Peyer's patch (tissue), 4 donors: ENCODE measurements at places on chromosomes 2 and 18. TPM values are rescaled to one million over a fixed set of nuclear protein-coding genes. Genes with fewer than 3 reads are reported as not detected.

Gene POLR1A
- total RNA-seq, result 17.0 TPM

- DNase-seq, result no peak
Measured at GRCh38 chr2:101775636-101776035, 78.1 kb downstream of the MAP4K4 start.

- no peak for DNase-seq
Measured at GRCh38 chr2:143230506-143231253, 101.5 kb downstream of the ARHGAP15 start.

Gene C2orf69
- total RNA-seq, result 12.3 TPM

Gene KIF1A
- total RNA-seq, result 6.0 TPM

- no peak for DNase-seq
Measured at GRCh38 chr18:12430137-12430990, 22.6 kb downstream of the PRELID3A start.

- no peak for DNase-seq
Measured at GRCh38 chr2:53476834-53477233, 290.8 kb upstream of the CHAC2 start.

DNA sequence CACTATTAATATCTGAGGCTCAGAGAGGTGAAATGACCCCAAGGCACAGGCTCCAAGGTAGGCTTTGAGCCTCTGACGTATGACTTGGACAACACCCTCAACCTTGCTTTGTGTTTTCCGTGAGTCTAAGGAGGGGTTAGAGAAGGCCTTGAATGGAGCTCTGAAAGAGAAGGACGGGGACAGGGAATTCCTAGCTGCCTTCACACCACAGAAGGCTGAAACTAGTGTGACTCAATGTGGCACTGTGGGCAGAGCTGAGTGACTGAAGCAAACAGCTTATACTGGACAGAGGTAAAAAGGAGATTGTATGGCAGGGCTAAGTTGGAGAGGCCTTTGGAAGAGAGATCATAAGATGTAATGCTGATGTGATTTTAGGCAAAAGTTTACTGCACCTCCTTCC lies 3.5 kb upstream of the NCK2 start:
- DNase-seq, result no peak

- no peak for DNase-seq
Measured at GRCh38 chr18:50401888-50402287, 27.0 kb downstream of the SKA1 start.

- DNase-seq, result no peak
Measured at GRCh38 chr2:175964195-175964594, 37.9 kb downstream of the LNPK start.

Gene CAPN13
- 38.0 TPM for total RNA-seq

- peak; percentile 76 for DNase-seq
Measured at GRCh38 chr2:152200565-152201465, 25.3 kb upstream of the STAM2 start.

- DNase-seq, result no peak
Measured at GRCh38 chr2:239500574-239501550, 100.0 kb upstream of the HDAC4 start.

- DNase-seq, result no peak
Measured at GRCh38 chr2:220999356-220999755, 572.7 kb downstream of the EPHA4 start.

Gene SP110
- 13.7 TPM for total RNA-seq

DNA sequence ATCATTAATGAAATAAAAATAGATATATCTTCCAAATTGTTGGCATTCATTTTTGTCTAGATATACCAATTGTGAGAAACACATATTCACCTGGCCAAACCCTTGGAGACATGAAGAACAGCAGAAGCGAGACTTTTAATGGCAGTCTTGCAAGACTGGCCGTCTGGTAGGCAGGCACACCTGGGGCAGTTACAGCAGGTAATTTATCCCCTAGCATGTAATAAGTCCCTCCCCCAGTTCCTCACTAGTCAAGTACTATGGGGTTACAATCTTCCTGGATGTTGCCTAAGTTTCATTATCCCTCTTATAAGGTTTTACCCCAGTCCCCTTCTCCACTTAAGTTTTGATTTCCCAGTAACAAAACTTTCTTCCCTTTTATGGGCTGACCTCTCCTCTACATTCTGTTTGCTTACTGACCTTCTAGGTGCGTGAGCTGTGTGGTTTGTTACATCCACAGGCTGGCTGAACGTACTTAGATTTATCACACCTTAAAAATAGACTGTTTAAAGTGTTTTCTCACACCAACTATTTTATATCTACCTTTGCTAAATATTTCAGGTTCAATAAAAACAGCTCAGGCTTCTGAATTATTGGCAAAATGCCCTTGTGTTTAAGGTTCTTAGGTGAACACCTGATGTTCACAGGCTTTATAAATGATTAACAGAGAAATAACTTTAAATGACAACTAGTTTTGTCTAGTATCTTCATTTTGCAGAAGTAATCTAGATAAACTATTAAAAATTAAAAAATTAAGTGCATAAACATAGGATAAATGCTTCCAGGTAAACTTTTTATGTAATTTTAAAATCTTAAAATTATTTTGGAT lies 365.0 kb upstream of the TFPI start:
- no peak for DNase-seq

Gene NT5DC4
- not detected for total RNA-seq

Gene ARMC9
- total RNA-seq, result 10.0 TPM

GRCh38 chr2:151423760-151424159 lies 14.1 kb downstream of the RIF1 start:
- no peak for DNase-seq

Gene DNAH6
- under 0.01 TPM for total RNA-seq

GRCh38 chr2:136718273-136718672 lies 47.1 kb upstream of the THSD7B start:
- no peak for DNase-seq

GRCh38 chr2:181129364-181130056 lies 149.1 kb downstream of the UBE2E3 start:
- no peak for DNase-seq

DNA sequence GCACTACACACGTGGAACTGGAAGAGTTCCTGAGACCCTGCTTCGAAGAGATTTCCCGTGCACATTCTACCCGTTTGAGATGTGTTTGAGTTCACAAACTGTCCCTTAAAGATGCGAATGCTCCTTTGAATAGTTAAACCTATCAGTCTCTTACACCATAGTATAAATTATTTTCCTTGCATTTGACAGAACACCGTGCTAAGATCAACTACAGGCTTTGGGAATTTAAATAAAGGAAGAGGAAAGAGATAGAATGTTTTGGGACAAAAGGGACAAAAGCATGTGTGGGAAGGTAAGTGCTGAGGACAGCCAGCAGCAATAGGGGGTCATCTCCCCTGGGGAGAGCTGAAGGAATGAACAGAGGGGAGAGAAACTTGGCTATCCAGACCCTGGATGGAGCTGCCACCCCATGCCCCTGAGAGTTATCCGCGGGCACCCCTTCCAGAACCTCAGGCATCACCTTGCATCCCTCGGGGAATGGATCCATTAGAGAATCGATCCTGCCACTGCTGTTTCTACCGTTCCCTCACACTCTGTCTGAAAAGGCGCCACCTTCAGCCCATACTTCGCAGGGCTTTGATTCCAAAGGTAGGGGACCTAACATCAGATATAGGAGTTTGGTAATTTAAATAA lies 888 bp upstream of the ADCY3 start:
- DNase-seq, result no peak

DNA sequence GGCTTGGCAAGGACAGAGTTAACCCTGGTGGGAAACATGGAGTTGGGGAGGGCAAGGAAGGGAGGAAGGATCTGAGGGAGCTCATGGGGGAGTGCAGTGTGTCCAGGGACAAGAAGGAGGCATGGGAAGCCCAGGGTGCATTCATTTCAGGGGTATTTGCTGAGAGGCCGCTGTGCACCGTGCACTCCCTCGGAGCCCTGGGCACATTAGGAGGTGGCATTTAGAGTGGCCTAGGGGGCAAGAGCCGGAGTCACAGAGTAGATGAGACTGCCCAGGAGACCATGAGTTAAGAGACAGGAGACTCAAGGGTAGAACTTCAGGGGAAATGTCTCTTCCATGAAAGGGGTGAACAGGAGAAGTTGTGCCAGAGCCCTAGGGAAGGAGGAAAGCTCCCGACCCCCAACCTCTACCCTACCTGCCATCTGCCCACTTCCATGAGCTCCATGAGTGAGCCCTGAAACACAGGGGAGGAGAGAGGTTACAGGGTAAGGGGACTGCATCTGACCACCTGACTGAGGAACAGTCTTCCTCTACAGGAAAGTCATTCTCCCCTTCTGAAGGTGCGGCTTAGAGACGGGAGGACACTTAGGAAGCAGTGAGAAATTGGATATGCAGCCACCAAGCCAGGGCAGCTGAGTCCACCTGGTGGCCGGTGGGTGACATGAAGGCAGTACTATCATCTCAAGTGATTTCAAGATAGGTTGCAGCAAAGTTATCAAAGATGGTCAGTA lies 58.5 kb upstream of the COPS8 start:
- peak; percentile 80 for DNase-seq

DNA sequence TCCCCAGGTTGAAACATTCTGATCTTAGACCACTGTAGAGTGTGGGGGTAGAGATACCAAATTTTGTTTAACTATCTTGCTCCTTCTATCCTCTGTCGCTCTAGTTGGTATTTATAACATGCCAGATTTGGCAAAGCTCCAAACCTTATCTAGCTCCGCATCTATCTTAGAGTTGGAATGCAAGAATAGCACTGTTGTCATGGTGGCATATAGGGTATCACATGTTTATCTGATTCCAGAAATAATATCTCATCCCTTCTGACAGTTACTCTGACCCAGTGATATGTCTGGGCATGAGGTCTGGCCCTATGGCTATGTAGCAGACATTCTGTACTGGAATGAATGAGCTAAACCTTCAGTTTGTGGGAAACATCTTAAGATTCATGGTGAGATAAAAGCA lies 51.7 kb downstream of the CABYR start:
- DNase-seq, result no peak

Gene ATOH8
- total RNA-seq, result 18.1 TPM

Gene RAB6C
- total RNA-seq, result not detected

GRCh38 chr2:38098421-38099098 lies 22.6 kb upstream of the CYP1B1 start:
- no peak for DNase-seq

Gene ANKRD62
- total RNA-seq, result not detected

- no peak for DNase-seq
Measured at GRCh38 chr2:151891566-151892194, 63.5 kb upstream of the ARL5A start.

DNA sequence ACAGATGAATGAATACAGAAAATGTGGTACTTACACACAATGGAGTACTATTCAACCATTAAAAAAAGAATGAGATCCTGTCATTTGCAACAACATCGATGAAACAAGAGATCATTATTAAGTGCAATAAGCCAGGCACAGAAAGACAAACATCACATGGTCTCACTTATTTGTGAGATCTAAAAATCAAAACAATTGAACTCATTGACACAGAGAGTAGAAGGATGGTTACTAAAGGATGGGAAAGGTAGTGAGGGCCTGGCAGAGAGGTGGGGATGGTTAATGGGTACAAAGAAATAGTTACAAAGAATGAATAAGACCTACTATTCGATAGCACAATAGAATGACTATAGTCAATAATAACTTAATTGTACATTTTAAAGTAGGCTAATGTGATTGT lies 393.5 kb downstream of the SATB2 start:
- DNase-seq, result no peak

Gene PLCL1
- not detected for total RNA-seq

Gene SLC4A5
- 1.8 TPM for total RNA-seq

- no peak for DNase-seq
Measured at GRCh38 chr18:361100-361732, 93.4 kb upstream of the THOC1 start.

GRCh38 chr2:16044946-16045456 lies 104.7 kb downstream of the MYCN start:
- DNase-seq, result no peak

DNA sequence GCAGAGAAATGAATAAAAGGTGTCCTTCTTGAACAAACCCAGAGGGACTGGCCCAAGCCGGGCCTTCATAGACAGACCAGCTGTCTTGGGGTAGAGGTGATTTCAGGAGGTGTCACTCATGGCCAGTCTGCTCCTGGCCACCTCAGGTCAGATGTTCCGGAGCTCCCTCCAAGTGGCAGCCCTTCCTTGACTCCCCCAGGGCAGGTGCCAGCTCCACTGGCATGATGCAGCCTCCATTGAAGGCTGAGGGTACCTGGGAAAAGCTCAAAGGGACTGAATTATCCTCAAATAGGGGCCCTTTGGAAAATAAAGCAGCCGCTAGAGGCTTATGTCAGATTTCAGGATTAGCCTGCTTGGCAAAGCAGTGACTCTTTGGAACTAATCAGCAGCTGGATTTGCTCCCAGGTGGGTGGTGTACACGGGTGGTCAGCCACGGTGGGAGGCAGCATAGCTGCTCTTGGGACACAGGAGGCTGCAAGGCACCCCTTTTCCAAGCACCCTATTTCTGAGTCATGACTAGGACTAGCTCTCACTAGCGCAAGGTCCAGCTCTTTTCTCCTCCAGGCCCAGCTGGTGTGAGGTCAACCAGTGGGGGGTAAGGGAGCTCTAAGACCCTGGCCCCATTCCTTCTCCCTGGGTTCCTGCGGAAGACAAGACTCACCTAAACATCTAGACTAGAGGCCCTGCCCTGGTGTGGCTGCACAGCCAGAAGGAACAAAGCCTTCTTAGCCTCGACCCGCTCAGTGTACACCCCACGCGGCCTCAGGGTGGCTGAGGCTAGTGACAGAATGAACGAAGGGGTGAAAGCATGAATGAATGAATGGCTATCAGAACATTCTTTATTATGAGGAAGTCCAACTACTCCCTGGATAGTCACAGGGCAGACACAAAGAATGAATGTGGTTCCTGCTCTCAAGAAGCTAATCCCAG lies 29.3 kb downstream of the HS1BP3 start:
- DNase-seq, result peak; percentile 35

- DNase-seq, result peak; percentile 71
Measured at GRCh38 chr2:232444409-232445148, 11.4 kb upstream of the ALPI start.

DNA sequence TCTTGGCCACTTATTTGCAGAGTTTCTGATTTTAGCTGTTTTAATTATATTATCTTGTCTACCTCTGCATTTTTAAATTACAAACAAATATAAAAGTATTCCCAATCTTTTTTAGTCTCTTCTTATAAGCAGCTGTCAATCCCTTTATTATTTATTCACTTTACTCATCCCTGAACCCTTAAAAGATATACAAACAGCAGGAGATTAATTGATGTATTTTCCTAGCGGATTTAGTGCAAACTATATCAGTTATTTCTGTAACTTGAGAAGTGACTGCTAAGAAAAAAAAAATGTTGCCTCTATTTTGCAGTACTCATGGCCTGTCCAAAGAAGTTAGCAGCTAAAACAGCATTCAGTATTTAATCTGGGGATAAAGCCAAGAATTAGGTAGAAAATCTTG lies 42.1 kb upstream of the GCFC2 start:
- no peak for DNase-seq

- DNase-seq, result no peak
Measured at GRCh38 chr2:152864601-152865149, 146.3 kb downstream of the ARL6IP6 start.

Gene TUBA3E
- total RNA-seq, result not detected

GRCh38 chr2:230661072-230661957 lies 51.3 kb upstream of the CAB39 start:
- DNase-seq, result peak; percentile 58

- no peak for DNase-seq
Measured at GRCh38 chr2:54050445-54050844, 65.0 kb upstream of the ACYP2 start.

Gene SH2D6
- total RNA-seq, result 16.9 TPM
